Metanephros (tissue), 2 donors: ENCODE measurements at places on chromosomes 16 and 17. TPM values are rescaled to one million over a fixed set of nuclear protein-coding genes. Genes with fewer than 3 reads are reported as not detected.

GLP2R gene
- total RNA-seq = 0.12 TPM

SLC6A2 gene
- total RNA-seq = 1.6 TPM

CHST5 gene
- total RNA-seq = 0.58 TPM

SAP30BP gene
- 38.3 TPM for total RNA-seq

HS3ST2 gene
- total RNA-seq = 0.18 TPM

TIMP2 gene
- total RNA-seq = 86.2 TPM

NPIPB8 gene
- 0.70 TPM for total RNA-seq

CHD3 gene
- total RNA-seq = 136 TPM

PLXDC1 gene
- 11.9 TPM for total RNA-seq

TNFRSF17 gene
- not detected for total RNA-seq

CEP295NL gene
- total RNA-seq = 8.1 TPM

MYOCD gene
- total RNA-seq = 4.9 TPM

DNAAF1 gene
- total RNA-seq = 2.2 TPM

GNAO1 gene
- 4.1 TPM for total RNA-seq

VAT1L gene
- 2.5 TPM for total RNA-seq

KRTAP9-8 gene
- not detected for total RNA-seq

RNF112 gene
- 4.1 TPM for total RNA-seq

CDH5 gene
- total RNA-seq = 67.2 TPM

AOC2 gene
- total RNA-seq = 1.6 TPM

TADA2A gene
- total RNA-seq = 13.6 TPM

CACNG1 gene
- 25.8 TPM for total RNA-seq

RHBDL3 gene
- 1.3 TPM for total RNA-seq

CES5A gene
- total RNA-seq = not detected

COX4I1 gene
- 358 TPM for total RNA-seq

PSMD7 gene
- total RNA-seq = 44.5 TPM

TEKT1 gene
- total RNA-seq = 0.70 TPM

MYH3 gene
- total RNA-seq = 802 TPM

ATP2C2 gene
- 2.2 TPM for total RNA-seq

OR1A1 gene
- not detected for total RNA-seq

NT5M gene
- 5.9 TPM for total RNA-seq

PDILT gene
- not detected for total RNA-seq

ACAP1 gene
- 4.8 TPM for total RNA-seq

KCNJ2 gene
- 12.1 TPM for total RNA-seq

UBE2Z gene
- 55.7 TPM for total RNA-seq

EPOP gene
- total RNA-seq = 0.70 TPM

DHX40 gene
- 74.2 TPM for total RNA-seq

GABARAPL2 gene
- 107 TPM for total RNA-seq

NOD2 gene
- 2.8 TPM for total RNA-seq
